ENCODE measurements at places on chromosomes 4 and X. TPM values are rescaled to one million over a fixed set of nuclear protein-coding genes. Genes with fewer than 3 reads are reported as not detected.

DNA sequence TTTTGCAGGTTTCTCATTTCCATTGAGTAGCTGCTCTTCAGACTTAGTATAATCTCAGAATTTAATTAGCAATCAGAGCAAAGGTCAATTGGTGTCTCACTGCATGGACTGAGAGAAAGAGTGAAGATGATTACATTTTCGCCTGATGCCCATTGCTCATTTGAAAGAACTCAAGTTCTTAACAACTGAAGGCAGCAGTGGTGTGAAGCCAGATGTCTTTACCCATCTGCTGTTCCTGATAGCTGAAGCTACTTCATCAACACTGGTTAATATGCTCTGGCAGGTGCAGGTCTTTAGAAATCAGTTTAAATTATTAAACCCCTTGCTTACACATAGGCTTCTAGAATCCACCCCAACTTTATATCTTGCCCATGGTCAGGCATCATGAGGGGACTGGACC lies 64.5 kb upstream of the FRAS1 start:
- no peak for DNase-seq

DNA sequence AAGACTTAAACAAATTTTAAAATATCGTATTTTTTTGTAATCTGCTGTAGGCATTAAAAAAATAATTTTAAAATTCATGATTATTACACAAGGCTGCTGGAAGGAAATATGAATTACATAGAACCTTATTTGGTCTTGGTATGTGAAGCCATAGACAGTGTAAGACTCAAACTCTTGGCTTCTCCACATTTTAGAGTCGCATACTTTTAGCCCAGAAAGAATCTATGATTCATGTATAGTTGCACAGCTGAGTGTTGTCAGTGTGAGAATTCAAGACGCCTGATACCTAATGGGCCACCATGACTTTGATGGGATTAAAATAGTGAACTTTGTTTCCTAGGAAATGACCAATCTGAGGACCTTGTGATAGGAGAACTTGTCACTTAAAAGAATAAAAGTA lies 1.4 kb downstream of the INTU start:
- DNase-seq = no peak

HSD17B13 gene
- not detected for polyA plus RNA-seq

GRCh38 chr4:70746179-70746839 lies 24.5 kb downstream of the RUFY3 start:
- no peak for DNase-seq

Data from A549 (cell line).